HS-5 (cell line): ENCODE measurements at places on chromosomes 6 and 20.

DNA sequence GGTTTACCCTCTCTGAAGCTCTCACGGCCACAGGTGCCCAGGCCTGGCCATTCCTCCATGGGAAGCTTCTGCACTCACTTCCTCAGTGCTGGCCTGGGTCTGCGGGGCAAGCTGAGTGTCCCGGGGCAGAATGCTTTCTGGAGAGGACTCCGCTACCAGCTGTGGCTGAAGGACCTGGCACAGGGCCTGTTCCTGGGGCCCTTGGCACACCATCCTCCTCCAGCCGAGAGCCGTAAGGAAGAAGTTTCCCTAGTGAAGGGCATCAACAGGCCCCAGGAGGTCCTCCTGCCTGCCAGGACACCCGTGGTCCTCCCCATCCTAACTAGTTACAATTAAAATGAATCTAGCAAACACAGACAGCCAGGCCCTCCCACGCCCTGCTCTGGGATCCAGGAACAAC lies 14.0 kb upstream of the KCNK15 start:
- DNase-seq: no peak

DNA sequence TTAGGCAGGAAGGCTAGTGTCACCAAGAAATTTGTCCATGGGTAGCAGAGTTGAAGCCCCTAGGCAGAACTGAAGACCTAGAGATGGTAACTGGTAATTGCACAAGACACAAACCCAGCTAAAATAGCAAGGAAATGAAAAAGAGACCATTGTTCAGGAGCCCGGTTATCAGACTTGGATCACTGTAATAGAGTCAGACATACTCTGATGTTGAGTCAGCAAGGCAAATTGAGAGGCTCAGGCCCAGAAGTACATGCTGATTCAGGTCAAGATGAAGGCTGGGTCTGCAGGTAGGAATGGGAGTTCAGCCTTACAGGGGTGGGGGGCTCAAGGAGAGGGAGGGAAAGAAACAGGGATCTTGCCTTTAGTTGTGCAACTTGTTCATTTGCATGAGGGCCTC lies 6.5 kb upstream of the TMEM242 start:
- DNase-seq: no peak

- peak; percentile 71 for DNase-seq
Measured at GRCh38 chr20:51760905-51761546, 7.2 kb downstream of the ATP9A start.

DNA sequence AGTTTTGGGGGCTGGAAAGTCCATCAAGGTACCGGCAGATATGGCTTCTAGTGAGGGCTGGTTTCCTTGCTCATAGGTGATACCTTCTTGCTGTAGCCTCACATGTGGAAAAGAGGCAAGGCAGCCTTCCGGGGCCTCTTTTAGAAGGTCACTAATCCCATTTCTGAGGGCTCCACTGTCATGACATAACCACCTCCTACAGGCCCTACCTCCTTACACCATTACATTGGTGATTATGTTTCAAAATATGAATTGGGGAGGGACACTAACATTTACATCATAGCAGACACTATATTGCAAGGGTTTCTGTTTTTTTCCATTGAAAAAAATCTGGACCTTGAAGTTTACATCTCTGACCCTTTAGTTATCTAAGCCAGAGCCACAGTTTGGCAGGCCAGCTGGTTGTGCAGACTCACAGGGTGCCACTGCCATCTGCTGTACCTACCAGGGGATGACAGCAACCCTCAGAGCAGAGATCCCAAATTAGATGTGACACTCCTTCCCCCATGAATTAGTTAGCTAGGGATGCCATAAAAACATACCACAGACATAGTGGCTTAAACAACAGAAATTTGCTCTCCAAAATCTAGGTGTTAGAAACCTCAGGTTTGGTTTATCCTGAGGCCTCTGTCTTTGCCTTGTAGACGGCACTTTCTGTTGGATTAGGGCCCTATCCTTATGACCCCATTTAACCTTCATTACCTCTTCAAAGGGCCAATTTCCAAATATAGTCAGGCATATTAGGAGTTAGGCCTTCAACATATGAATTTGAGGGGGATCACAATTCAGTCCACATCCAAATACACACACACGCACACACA lies 166.4 kb upstream of the RNF217 start:
- DNase-seq: no peak

- DNase-seq: no peak
Measured at GRCh38 chr20:19207541-19207940, 4.9 kb upstream of the SLC24A3 start.

GRCh38 chr6:52568320-52568719 lies 8.5 kb downstream of the TRAM2 start:
- DNase-seq: no peak

GRCh38 chr6:38801305-38801704 lies 86.2 kb downstream of the DNAH8 start:
- no peak for DNase-seq

DNA sequence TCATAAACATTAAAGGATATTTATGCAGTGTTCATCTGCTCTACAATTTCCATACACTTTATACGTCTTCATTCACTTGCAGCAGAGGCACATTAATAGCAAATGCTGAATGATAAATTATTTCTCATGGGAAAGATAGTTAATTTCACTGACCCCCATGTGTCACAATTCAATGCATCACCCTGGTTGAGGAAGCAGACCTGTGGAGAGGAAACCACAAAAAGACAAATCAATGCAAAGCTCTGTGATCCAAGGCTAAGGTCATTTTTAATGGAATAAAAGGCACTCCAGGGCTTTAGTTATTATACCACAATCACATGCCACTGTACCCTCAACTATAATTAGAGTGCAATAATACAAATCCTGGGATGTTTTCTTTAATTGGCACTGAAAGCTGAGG lies 40.3 kb upstream of the TENT5A start:
- DNase-seq: no peak

DNA sequence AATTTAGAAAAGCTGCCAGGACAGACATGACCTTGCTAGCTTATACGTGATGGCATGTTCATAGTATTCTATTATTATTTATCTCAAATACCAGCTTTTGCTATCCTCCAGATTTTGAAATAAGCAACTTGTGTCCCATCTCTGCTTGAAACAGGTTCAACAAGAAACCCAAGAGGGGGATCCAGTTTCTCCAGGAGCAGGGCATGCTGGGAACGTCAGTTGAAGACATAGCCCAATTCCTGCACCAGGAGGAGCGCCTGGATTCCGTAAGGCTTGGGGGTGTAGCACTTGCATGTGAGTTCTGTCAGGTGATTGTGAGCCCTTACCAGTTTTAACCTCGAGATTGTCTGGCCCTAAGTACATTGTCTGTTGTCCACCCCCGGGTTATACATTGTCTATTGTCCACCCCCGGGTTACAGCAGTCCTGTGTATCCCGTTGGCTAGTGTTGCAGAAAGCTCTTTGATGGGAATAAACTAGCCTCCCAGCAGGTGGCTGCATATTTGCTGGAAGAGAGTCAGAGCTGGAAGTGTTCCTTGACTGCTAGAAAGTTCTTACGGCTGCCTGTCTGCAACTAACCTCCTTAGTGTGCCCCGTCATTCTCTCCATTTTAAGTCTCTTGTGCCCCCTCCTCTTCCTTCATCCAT lies 61.4 kb upstream of the CSE1L start:
- no peak for DNase-seq
